ENCODE measurements at places on chromosomes 7 and 10.

DNA sequence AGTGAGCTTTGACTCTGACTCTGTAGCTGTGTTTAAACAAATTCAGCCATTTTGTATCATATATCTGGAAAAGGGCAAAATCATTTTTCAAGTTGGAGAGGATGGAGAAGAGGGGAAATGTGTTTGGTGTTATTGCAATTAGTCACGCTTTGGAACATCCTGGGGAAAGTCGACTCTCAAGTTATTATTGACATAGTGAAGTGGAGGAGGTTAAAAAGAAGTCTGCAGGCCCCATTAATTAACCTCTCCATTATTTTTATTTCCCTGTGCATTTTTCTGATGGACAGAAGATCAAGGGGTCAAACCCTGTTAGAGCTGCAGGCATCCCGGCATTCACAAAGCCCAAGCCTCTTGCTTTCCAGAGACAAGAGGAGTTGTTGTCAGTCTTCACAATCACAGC lies 132.6 kb downstream of the TEX36 start:
- no peak for DNase-seq

GRCh38 chr10:29736366-29737073 lies 101.7 kb upstream of the SVIL start:
- no peak for DNase-seq

DNA sequence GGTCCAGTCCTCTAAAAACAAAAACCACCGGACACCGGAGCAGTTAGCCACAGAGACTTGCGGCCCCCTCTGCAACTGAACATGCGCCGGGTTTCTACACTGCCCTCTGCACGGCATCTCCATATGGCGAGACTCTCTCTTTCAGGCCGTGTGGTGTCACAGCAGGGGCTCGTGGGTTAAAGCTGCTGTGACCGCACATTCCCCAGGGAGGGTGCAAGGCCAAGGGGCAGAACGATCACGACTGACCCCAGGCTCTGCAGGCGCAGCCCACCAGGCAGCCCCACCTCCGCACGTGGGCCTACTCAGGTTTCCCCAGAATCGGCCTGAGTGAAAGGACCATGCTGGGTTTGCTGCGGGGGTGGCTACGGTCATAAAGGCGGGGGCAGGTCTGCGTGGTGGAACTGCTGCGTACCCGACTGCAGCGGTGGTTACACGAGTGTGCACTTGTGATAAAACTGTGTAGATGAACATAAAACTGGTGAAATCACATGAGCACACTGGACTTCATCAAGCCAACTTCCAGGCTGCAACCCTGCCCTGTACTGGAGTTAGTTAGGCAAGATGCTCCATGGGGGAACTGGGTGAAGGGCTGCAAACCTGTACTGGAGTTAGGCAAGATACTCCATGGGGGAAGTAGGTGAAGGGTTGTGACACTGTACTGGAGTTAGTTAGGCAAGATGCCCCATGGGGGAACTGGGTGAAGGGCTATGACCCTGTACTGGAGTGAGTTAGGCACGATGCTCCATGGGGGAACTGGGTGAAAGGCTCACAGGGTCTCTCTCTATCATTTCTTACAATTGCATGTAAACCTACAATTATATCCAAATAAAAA lies 81.4 kb upstream of the PPP2R2D start:
- no peak for DNase-seq

DNA sequence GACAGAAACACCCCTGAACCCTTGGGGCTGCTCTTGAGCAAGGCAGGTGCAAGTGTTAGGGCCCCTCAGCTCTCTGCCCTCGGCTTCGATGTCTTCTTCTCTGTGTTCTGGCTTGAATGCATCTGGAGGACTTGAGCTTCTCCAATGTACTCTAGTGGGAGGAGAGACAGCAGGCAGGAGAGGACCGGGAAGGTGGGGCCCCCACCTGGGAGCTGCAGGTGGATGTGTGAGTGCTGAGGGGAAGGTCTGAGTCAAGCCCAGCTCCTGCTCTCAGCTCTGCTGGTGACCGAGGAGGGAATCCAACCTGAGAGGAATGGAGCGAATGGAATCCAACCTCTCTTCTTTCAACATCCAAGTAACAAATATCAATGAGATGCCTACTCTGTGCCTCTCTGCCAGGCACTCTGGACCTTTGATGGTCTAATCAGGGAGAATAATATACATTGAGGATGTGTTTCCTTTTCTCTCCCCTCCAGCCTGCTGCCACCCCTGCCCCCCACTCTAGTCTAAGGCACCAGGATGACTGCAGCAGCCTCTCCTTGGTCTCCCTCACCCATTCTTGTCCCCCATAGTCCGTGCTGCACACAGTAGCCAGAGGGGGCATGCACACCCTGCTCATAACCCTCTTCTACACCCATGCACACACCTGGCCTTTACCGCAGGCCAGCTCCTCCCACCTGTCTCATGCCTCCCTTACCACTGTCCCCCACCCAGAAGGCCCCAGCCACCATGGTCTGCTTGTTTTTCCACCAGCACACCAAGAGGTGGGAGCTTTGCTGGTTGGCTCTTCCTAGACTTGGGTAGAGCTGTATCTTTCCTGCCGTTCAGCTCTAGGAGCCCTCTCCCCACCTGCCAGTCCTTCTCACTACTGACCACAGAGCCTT lies 13.6 kb downstream of the TBATA start:
- DNase-seq, result no peak

GRCh38 chr10:45224219-45224841 lies 91.1 kb downstream of the OR13A1 start:
- DNase-seq, result no peak

DNA sequence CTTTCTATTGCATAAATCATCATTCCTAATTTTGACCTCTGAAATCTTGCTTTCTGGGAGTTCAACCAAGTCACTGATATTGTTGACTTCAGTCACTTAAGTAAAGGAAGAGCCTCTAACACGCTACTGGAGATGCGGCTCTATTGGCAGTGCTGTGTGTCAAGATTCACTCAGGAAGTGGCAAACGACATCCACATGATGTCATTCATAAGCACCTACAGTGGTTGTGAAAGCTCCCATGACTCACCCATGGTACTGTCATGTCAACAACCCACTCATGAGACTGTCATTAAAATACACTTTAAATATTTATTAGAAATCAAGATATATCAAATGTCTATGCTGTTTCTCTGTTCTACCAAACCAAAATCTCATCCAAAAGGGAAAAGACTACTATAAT lies 52.5 kb upstream of the LHFPL3 start:
- no peak for DNase-seq

- DNase-seq, result no peak
Measured at GRCh38 chr7:34107276-34107675, 201.9 kb downstream of the BMPER start.

DNA sequence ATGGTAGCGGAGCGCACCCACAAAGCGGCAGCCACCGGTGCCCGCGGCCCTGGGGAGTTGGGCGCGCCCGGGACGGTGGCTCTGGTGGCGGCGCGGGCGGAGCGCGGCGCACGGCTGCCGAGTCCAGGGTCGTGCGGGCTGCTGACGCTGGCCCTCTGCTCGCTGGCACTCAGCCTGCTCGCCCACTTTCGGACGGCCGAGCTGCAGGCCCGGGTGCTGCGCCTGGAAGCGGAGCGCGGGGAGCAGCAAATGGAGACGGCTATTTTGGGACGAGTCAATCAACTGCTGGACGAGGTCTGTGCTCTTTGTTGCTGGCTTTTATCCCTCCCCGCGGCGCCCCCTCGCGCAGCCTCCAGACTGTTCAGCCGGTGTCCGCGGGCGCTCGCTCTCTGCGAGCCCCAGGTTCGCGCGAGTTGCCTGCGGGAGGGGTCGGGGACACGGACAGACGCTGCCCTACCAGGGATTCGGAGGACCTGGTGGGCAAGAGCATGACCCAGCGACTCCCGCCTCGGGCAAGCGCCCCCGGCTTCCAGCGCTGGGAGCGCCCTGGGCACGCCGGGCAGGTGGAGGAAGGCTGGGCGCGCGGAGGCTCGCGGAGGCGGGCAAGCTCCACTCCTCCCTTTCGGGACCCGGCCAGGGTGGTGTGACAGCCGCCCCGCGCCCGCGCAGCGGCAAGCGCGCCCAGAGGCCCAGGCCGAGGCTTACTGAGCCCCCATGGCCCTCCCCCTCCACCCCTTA lies 887 bp downstream of the COL13A1 start:
- no peak for DNase-seq

- DNase-seq, result no peak
Measured at GRCh38 chr7:153588586-153588985, 463.6 kb upstream of the DPP6 start.

DNA sequence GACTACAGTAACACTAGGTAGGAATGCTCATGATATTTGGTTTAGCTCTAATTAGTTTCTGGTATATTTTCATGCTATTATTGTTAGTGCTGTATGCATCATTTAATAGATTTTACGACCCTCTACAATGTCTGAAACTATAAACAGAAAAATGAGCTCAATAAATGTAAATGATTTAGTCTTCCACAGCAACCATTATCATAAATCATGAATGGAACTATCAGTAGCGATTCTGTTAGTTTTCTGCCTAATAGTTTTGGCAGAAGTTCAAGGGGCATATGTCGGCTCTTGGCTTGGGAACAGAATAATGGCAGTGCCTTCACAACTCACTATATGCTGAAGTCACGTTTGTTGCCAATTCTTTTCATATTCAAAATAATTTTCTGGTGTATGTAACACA lies 494.8 kb downstream of the PARD3 start:
- DNase-seq, result no peak

GRCh38 chr10:71795248-71795647 lies 21.9 kb upstream of the VSIR start:
- no peak for DNase-seq

DNA sequence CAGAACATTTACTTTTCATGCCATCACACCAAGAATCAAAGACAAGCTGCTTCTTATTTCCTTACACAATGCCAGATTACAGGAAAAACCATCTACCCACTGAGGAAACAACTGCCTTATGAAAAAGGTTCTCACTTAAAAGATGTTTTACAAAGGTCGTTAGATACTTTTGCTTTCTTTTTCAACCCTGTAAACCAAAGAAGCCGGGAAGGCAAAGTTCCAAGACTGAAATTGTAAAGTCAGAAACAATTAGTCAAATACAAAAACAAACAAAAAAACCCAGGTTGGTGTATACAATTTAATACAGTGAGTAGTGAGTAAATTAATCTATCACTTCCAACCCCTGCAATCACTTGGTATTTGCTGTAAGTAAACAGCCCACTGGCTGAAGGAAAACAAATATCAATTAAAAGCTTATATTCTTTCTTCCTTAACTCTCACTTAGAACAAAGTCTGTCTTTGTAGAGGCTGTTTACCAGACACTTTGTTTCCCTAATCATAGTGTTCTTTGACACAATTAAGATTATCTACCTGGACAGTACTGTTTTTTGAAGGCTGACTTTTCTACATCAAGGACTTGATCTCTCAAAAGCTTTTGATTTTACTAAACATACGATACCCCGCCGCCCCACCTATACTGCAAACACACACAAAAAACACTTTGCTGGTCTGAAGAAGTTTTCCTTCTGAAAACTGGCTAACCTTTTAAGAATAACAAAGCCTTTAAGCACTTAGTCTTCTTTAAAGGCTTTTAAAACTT lies 18.1 kb downstream of the ERLIN1 start:
- DNase-seq, result no peak

DNA sequence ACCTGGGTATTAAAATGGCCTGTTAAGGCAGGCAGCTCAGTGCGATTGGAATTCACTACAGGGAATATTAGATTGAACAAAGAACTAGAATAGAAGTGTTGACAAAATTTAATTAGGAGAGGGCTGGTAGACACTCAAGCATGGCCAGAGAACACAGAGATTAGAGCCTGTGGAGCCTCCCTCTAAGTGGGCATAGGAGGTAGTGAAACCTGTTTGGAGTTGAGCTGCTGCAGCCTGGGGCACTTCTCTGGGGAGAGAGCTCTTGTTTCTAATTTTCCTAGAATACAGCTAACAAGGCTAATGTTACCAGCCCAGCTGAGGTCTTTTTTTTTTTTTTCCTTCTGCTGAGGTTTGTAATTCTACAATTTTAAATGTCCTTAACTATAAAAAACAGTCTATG lies 46.4 kb downstream of the TMEM168 start:
- no peak for DNase-seq

GRCh38 chr7:84970670-84971069 lies 216.2 kb downstream of the SEMA3D start:
- no peak for DNase-seq

GRCh38 chr7:95905167-95905566 lies 132.8 kb downstream of the DYNC1I1 start:
- DNase-seq, result no peak

GRCh38 chr7:99679032-99679399 lies 780 bp downstream of the CYP3A5 start:
- DNase-seq, result no peak

DNA sequence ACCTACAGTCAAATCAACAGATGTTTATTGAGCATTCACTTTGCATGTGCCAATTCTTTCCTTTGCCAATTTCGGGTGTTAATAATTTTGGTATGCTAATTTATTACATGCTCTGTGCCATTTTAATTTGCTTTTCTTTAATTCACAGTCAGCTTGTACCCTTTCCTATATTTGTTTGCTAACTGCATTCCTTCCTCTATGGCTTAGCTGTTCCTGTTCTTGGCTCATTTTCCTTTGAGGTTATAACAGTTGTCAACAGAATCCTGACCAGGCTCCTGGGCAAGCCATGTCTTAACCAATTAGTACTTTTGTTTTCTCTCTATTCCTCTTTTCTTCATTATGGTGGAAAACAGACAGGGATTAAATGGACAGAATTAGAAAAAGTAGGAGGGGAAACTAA lies 73.6 kb upstream of the RPA3 start:
- no peak for DNase-seq

DNA sequence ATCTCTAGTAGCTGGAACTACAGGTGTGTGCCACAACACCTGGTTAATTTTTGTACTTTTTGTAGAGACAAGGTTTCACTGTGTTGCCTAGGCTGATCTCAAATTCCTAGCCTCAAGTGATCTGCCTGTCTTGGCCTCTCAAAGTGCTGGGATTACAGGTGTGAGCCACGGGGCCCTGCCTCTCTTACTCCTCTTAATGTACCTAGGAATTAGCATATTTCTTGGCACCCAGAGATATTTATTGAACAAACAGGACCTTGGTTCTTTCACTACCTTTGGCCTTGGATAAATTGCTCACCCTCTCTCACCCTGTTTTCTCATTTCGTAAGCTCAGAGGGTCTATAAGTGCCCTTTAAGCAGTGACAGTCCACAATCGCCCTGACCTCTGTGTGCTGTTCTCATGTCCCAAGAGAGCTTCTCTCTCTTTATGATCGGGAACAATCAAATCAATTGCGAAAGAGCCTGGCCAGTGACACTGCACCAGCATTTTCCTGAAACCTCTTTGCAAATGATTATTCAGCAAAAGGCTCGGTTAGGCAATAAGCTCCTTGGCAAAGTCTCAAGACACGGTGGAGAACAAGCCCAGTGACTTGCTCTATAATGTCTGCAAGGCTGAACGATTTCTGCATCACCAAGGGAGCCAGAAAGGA lies 117.7 kb downstream of the APBB1IP start:
- DNase-seq, result peak; percentile 86

- no peak for DNase-seq
Measured at GRCh38 chr10:33215154-33215553, 119.3 kb downstream of the NRP1 start.

- DNase-seq, result peak; percentile 53
Measured at GRCh38 chr10:123862421-123863182, 29.0 kb downstream of the CPXM2 start.

DNA sequence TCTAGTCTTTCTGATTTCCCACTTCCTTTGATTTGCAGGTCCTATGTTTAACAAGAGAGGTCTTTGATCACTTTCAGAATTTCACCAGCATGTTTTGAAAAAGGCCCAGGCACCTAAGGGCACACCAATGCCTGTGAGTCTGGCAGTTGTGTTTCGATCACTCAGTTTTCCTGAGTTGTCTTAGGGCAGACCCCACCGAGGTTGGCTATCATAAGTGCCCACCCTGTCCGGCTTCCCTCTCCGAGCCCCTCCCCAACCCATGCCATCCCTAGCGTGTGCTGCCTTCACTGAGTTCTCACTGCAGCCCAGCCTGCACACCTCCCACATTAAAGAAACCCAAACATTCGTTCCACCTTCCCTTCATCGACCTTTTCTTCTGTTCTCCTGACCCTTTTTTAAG lies 257.9 kb downstream of the GRID1 start:
- DNase-seq, result no peak

Measured in AG09319 (cell line).